ENCODE measurements at places on chromosomes 2 and 18.

- DNase-seq, result no peak
Measured at GRCh38 chr2:130997198-130997597, 96.1 kb downstream of the FAM168B start.

DNA sequence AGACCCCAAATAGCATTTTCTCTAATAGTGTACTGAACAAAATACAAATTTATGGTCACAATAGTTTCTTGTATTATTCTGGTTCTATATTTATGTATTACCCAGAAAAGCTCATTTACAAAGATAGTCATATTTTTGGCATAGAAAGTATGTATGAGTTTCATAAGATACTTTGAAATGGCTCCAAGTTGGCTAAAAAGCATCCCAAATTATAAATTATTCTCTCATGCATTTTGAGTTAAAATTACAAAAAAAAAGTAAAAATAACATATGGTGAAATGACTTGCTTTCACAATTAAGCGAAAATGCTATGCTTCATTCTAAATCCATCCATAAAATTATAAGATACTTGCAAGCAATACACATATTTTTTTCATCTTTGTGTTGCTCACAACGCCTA, 530.7 kb downstream of the ZNF804A start:
- no peak for DNase-seq

- DNase-seq, result no peak
Measured at GRCh38 chr18:78021196-78021595, 771.5 kb downstream of the GALR1 start.

DNA sequence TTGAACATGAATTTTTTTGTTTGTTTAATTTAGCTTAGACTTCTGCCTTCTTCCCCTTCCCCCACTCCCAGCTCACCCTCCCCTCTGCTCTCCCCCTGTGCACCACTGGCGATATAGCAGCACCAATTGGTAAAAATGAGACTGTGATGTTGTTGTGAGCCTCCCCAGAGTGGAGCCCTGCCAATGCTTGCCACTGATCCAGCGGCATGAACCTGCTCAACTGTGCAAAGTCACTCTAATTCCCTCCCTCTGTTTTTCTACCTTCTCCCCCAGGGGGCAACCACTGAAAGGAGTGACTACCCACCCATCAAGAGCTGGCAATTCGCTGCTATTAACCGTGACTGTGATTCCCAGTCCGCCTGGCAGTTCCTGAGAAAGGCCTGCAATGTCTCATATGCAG, 30.2 kb downstream of the KLHL14 start:
- DNase-seq, result no peak

GRCh38 chr2:155770516-155770915, 562.0 kb downstream of the NR4A2 start:
- no peak for DNase-seq

- no peak for DNase-seq
Measured at GRCh38 chr2:66789741-66790140, 354.8 kb downstream of the MEIS1 start.

DNA sequence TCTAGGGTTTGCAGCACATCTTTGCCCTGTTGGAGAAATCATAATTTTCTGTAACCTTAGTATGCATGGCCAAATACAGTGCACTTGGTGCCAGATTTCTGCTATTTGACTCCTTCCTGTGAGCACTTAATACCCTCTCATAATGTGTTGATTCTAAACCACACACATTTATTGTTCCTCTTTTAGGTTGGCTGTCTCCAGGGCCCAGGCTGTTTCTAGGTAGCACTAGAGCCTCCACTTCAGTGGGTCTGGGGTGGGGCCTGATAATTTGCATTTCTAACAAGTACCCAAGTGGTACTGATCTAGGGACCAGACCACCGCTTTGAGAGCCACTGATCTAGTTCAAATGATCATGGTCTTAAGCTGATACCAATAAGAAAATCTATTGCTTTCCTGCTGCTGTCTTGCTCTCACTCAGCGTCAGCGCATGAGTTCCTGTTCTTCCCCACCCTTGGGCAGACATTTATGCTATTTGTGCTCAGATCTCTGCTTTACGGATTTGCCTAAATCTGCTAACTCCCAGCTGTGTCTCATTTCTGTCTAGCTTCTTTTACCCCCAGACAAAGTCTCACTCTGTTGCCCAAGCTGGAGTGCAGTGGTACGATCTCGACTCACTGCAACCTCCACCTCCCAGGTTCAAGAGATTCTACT, 7.4 kb downstream of the PTRHD1 start:
- DNase-seq, result no peak

- no peak for DNase-seq
Measured at GRCh38 chr2:207951734-207952470, 73.4 kb downstream of the PLEKHM3 start.

DNA sequence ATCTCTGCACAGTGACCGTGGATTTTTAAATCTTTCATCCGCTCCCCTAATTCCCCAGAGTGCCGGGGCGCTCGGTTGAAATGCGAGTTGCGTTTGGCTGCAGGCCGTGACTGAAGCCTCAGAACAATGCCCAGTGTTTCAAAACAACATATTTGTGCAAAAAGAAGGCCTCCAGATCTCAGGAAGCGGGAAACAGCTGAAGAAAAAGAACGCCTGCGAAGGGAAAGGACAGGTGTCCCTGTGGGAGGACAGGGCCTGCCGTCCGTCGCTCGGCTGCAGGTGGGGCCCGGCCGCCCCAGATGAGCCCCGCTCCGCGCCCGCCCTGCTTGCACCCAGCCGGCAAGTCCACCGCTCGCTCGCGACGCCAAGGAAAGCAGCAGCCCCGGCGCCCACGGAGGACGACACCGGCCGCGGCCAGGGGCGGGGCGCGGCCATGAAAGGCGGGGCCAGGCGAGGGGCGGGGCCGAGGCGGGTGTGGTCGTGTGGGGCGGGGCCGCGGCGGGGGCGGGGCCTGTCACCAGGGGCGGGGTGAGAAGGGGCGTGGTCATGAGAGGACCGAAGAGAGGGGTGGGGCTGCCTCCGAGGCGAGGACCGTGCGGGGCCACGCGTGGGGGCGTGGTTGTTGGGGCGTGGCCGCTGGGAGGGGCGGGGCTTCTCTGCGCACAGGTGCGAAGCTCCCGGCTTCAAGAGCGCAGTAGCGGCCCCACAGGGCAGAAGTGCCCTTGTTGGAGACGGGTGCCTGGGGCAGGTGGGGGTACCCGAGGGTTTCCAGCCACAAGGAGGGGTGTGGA, 17.6 kb upstream of the BOK start:
- no peak for DNase-seq
